T47D (cell line): ENCODE measurements at places on chromosomes 7 and 10.

DNA sequence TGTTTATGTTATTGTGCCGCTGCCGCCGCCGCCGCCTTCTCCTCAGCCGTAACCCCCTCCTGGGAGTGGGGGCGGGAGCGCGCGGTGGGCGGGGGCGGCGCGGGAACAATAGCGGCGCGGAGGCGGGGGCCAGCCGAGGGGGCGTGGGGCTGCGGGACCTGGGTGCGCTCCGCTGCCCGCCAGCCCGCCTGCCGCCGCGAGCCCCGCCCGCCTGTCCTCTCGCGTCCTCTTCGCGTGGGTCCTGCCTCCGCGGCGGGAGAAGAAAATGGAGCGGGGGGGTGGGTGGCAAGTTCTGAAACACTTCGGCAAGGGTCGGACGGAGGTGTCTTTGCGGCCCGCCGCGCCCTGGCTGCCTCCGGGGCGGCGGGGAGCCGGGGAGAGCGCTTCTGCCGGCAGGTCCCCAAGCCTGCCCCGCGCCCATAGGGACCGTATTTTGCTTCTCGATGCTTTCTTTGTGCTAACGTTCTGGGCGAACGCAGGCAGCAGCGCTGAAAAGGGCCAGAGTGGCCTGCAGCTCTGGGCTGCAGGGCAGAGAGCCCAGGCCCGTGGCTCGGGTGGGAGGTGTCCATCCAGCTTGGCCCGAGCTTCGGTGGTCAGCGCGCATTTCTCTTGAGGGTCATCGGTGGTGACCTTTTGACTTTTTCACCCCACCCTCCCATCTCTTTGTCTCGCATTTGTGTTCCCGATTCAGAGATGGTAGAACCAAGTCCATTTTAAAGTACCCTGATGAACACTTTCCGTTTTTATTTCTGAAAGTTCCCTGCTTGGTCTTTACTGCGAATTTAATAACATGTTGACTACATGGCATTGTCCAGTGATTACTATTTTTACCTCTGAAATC is 613 bp downstream of the MAPK8 start:
- DNase-seq: peak; percentile 73

DNA sequence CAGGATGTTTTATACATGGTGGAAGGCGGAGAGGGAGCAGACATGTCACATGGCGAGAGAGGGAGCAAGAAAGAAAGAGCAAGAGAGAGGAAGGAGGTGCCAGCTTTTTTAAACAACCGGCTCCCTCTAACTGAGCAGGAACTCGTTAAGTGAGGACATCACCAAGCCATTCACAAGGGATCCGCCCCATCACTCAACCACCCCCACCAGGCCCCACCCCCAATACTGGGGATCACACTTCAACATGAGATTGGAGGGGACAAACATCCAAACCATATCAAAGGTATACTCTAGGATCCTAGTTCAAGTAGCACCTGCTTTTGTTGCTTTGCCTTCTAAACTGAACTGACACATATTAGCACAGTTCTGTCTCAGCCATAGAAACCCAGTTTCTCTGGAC is 141.9 kb upstream of the KLF14 start:
- DNase-seq: no peak

- DNase-seq: no peak
Measured at GRCh38 chr7:129101746-129102145, 42.8 kb upstream of the TSPAN33 start.

DNA sequence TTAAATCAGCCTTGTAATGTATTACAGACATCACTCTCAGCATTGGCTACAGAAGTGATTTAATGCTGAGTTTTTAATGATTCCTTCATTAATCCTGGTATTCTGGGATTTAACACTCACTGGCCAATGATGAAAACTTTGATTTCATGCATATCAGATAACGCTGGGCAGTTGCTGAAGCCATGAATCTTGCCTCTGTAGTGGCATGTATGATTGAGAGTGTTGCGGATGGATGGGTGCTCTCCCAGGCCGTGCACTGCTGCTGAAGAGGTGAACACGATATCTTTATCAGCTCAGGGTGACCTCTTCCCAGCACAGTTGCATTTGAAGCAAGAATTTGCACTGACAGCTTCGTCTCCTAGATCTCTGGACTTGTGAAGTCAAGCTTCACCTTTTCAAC is 168.7 kb downstream of the LRRC4 start:
- no peak for DNase-seq

GRCh38 chr10:76195654-76196390 is 764.4 kb downstream of the LRMDA start:
- no peak for DNase-seq

DNA sequence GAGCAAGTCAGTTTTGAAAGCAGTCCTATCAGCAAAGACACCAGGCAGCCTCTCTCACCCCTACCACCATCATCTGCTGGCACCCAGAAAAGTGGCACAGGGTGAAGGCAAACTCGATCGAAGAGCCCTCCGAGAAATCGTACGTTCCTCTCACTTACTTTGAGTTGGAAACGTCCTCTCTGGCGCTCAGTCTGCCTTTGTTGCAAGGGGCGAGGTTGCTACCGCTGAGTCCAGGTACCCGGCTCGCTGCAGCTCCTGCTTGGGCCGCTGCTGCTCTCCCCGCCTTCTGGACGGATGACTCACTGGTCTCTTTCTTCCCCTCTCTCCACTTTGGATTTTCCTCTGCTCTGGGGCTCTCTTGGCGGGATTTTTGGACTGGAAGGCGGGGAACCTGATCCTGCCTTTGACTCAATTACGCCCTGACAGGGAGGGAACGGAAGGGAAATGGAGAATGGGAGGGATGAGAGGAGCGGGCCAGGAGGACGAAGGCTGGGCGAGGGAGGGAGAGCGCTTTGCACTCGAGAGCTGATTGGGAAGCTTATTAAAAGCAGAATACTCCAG is at the start of gene PTN:
Gene PTN, minus strand, starts transcription at position 453 of the 561 bp plus-strand sequence. CDS start 88,760 bp downstream, outside the sequence.
- DNase-seq: no peak

DNA sequence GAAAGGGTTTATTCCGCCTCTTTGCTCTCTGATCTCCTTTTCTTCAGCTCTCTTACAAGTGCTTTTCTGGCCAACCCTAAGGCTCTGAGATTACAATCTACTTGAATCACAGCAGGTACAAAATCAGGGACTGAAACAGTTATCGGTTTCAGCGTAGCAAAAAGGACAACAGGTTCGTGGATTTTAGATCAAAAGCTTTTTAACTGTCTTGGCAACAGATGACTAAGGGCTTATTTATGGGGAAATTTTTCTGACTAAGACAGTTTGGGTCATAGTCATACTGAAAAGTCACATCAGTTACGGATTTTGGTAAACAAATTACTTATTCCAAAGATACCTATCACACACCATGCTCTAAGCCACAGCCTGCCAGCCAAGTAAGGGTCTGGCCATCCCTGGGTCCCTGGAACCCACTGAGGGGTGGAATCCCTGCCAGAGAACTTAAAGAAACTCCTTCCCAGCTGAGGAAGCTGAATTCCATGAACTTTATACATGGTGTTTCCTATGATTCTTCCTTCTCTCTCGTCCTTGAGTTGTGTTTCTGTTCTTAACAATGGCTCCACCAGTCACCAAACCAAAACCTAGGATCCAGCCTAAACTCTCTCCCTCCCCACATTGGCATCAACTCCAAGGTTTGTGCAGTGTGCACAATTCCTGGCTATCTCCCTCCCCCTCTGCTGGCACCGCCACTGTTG is 169.3 kb downstream of the FAM107B start:
- DNase-seq: no peak

GRCh38 chr7:26038201-26038990 is 113.6 kb upstream of the NFE2L3 start:
- DNase-seq: no peak

DNA sequence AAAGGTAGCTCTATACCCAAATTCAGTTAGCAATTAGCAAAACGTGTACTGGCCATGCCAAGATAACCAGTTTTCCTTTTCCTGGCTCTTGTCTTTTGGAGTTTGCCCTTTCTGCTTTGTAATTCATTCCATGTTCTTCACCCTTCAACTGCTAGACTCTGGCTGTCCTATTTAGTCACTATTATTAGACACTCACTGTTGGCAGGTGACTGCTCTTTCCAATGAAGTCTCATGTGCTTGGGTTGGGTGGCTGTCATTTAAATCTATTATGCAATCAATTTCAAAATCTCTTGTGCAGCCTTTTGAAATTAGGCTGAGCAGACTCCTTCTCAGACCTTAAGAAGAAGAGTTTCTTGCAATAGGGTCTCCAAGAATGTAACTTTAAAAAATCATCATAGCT is 266.5 kb downstream of the GPR158 start:
- DNase-seq: no peak

DNA sequence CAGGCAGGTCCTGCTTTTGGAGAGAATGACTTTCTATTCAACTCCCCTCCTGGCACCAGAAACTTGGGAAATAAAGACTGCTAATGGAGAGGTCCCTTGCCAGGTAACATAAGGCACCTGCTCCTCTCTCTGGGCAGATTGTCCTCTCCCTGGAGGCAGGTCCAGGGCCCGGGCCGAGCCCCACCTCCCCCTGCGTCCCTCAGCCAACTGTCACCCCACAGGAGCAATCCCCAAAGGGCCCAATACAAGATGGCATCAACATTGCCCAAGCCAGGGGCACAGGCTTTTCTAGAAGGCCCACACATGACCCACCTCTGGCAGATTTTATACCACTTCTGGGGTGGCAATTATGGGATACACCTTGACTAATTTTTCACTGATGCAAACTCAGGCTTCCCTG is 145.2 kb downstream of the HERPUD2 start:
- no peak for DNase-seq

DNA sequence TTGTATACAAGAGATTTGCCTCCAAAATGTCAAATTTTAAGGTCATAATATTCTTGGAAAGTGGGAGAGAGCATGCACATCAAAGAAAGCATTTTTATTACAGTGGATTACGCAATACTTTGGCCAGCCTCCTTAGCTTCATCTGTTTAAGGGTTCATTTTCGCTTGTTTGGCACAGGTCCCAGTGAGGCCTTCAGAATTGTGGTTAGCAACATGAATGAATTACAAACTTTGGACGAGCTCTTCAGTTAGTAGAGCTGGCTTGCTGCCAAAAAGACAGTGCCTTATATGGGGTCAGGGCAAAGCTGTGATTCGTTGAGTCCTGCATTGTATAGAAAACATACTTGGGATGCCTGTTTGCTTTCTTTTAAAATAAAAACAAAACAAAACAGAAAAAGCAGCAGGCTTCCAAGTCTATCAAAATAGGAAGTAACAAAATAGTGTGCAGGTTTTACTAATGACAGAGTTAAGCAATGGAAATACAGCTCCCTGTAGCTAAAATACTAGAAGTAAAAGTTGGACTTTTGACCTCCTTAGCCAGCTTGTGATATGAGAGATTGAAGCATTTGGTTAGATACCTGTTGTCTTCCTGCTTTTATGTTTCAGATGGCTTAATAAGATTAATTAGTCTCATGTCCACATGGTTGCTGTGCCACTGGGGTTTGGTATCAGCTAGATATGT is 190.8 kb downstream of the MLLT10 start:
- peak; percentile 82 for DNase-seq

GRCh38 chr10:15290150-15290549 is 80.9 kb downstream of the FAM171A1 start:
- no peak for DNase-seq

- no peak for DNase-seq
Measured at GRCh38 chr7:13945670-13946069, 43.8 kb downstream of the ETV1 start.

- no peak for DNase-seq
Measured at GRCh38 chr7:11810043-11810625, 21.9 kb downstream of the THSD7A start.

GRCh38 chr7:155459700-155460461 is 2.0 kb downstream of the EN2 start:
- DNase-seq: no peak

- DNase-seq: no peak
Measured at GRCh38 chr7:30321089-30321881, 36.9 kb downstream of the ZNRF2 start.

DNA sequence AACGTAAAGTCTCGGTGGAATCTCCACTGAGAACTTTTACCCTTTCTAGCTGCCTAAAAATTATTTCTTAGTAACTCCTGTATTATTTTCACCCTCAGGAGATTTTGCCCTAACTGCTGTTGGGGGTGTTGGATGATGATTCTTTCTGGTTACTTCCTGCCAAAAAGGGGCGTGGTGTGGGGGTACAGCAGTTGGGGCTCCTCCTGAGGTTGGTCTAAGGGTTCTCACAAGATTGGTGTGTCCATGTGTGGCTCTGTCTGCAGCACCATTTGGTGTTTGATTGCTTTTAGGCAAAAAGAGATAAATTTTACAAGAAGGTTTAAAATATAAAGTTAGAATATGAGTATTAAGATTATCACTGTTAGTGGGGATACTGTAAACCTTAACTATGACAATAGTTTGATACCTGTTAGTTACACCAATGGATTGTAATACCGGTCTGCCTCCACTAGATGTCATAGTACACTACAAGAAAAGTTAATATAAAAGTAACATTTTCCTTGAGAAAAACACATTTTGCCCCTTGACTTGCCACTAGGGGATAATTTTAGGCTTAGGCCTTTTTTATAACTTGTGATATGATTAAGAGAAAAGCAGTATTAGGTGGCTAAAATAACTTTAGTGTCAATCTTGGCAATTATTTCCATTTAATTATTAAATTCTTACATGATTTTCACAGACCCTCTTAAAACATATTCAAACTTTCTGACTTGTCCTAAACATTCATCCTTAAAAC is 928.7 kb downstream of the IPMK start:
- peak; percentile 76 for DNase-seq

DNA sequence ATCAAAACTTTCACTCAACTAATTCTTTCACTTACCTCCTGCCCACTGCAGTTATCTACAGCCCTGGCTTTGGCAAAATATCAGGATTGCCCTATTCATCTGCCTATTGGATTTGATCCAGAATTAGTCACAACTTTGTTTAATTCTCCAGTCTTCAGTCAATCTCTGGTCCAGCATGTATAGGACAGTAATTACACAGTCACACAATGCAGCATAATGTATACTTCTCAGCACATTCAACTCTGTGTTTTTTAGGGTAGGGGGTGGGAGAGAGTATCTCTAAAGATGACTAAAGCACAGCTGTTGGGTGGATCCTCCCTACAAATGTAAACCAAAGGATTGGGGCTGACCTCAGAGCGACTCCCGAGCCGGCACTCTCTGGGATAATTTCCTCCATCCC is 17.7 kb upstream of the NRP1 start:
- DNase-seq: no peak

DNA sequence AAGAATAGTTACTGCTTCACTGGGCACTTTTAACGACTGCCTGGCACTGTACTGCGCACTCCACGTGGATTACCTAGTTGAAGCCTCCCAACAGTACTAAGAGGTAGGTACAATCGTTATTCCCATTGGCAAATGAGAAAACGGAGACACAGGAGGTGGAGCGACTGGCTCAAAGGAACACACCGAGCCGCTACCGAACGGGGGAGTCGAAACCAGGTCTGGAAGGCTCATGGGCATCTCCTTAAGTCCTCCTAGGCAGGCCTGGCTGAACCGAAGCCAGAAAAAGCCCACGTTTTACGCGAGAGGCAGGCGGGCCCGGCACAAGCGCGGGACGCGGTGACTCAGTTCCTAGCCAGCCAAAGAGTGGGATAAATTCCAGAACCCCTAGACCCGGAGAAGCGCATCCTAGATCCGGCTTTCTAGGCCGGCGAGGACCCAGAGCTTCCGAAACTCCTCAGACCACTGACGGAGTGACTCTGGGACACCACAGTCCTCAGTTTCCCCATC is 472 bp downstream of the PDAP1 start:
- peak; percentile 66 for DNase-seq

- DNase-seq: no peak
Measured at GRCh38 chr7:102230593-102230992, 56.1 kb upstream of the SH2B2 start.

- no peak for DNase-seq
Measured at GRCh38 chr7:100886142-100886935, 3.2 kb downstream of the UFSP1 start.
